ENCODE measurements at places on chromosomes 5 and 9.

DNA sequence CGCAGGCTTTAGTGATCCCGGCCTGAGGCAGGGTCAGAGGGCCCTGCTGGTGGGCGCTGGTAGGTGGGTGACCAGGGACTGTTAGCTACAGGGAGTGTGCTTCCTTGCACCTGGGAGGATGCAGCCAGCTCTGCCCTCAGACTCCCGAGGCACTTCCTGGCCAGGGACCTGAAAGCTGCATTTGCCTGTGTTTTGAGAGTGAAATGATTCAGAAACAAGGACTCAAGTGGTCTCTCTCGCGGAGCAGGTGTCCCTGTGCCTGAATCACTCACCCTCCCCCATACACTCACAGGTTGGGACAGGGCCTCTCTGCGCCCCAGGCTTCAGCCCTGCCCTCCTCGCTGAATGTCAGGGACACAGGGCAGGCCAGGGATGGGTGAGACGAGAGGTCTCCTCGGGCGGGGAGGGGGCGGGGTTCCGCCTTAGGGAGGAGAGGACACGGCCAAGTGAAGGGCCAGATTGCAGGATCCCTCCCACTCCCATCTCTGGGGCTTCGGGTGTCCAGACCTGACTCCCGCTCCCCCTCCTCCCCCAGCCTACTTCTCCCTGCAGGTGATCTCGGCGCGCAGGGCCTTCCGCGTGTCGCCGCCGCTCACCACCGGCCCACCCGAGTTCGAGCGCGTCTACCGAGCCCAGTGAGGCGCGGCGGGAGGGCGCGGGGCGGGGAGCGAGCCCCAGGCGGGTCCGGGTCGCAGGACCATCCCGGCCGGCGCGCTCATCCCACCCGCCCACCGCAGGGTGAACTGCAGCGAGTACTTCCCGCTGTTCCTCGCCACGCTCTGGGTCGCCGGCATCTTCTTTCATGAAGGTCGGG lies 1.5 kb downstream of the LTC4S start:
- no peak for DNase-seq

DNA sequence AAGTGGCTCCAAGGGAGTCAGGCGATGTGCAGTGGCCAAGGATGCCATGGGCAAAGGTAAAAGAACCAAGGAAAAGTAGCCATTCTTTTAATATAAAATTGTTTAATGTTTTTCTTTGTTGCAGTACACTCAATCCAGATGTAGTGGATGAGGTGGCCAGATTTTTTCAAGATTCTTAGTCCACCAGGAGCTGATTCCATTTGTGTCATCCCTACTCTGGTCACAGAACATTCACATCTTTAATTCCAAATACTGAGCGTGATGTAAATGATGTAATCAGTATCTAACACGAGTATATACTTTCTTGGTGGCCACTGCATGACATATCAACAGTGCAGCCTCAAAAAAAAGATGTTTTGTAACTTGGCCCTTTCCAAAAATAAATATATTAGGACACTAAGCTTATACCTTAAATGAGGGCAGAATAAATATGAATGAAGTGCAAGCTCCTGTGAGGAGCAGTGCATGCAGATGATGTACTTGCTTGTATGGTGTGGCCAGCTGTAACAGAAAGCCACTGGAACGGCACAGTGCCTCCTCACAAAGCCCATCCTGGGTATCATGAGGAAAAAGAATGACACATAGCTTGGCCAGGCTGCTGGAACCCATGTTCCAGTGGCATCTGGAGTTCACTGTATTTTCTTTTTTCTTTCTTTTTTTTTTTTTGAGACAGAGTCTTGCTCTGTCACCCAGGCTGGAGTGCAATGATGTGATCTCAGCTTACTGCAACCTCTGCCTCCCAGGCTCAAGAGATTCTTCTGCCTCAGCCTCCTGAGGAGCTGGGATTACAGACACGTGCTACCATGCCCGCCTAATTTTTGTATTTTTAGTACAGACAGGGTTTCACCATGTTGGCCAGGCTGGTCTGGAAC lies 6.5 kb upstream of the SPATA24 start:
- no peak for DNase-seq

- no peak for DNase-seq
Measured at GRCh38 chr5:759781-760362, 24.7 kb downstream of the ZDHHC11B start.

- DNase-seq, result no peak
Measured at GRCh38 chr5:2658881-2659470, 92.5 kb downstream of the IRX2 start.

- DNase-seq, result no peak
Measured at GRCh38 chr5:74404574-74405508, 235.7 kb downstream of the ENC1 start.

GRCh38 chr9:97186493-97186892 lies 121.0 kb upstream of the CCDC180 start:
- DNase-seq, result no peak

- DNase-seq, result no peak
Measured at GRCh38 chr9:134678666-134679443, 37.3 kb downstream of the COL5A1 start.

DNA sequence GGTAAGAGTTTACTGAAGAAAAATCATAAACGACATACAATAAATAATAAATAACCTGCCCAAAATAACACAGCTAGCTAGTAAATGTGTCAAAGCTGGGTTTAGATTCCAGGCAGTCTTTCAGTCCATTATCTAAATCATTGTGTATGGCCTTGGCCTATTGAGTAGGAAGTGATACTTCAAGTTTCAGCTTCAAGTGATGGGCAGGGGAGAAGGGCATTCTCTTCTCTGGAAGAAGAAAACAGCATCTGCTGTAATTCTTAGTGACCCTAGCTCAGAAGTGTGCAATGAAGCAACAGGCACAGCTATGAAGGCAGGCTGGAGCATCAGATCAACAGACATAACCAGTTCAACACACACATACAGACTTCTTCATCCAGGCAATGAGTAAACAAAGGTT lies 42.5 kb downstream of the FNIP1 start:
- DNase-seq, result no peak

DNA sequence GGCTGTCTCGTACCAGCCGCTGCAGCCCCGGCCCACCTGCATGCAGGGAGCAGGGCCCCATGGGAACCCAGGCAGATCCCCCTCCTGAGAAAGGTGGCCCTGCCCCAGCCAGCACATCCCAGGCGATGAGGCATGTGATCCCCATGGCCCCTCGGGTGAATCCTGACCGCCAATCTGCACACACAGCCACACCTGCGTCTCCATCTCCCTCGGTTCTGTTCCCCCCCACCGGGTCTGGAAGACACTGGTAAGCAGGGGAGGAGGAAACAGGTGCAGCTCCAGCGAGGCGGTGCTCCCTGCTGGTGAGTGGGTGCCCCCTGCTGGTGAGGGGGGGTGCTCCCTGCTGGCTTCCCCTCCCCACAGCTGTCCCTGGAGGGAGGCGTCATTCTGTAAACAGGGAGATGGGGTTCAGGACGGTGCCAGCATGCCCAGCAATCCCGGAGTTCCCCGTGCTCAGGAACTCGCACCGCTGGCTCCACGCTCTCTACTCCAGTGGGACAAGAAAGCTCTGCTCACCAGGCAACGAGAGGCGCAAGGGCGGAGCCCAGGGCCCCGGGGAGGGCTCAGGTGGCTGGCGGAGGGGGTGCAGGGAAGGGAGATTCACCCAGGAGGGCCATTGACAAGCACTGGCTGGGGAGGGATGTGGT lies 28.4 kb upstream of the SLC12A7 start:
- DNase-seq, result no peak

All from retinal pigment epithelial cell (primary cell).